Spinal cord (tissue), 10 donors: ENCODE measurements at places on chromosomes 16 and 17.

DNA sequence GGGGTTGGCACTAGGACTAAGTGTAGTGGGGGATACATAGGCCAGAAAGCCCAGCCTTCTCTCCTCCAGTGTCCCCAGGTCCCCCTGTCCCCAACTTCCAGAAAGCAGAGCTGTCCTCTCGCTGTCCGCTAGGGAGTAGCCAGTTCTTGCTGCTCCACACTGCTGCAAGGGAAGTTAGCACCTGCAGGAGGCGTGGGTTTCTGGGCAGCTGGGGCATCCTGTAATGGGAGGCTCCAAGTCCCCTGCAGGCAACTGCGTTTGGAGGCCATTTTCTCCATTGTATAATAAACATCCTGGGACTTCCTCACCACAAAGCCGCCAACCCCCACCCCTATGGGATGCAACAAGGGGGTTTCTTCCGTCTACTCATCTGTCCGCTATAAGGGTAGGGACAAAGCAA is 1.7 kb downstream of the RPRML start:
- DNase-seq: peak; percentile 42

- no peak for DNase-seq
These were observed 579.7 kb downstream of the CDH13 start for GRCh38 chr16:83206426-83206825.

GRCh38 chr17:75442168-75443103 is 14.0 kb upstream of the TMEM94 start:
- DNase-seq: no peak

- no peak for DNase-seq
These were observed 557.4 kb upstream of the PSMD7 start for GRCh38 chr16:73739049-73739769.

- no peak for DNase-seq
These were observed 6.4 kb upstream of the LGALS3BP start for GRCh38 chr17:78986048-78986648.

- DNase-seq: no peak
These were observed 140.6 kb downstream of the CLEC16A start for GRCh38 chr16:11084876-11085485.

- DNase-seq: no peak
These were observed 674.9 kb upstream of the C16orf82 start for GRCh38 chr16:26391833-26392232.

DNA sequence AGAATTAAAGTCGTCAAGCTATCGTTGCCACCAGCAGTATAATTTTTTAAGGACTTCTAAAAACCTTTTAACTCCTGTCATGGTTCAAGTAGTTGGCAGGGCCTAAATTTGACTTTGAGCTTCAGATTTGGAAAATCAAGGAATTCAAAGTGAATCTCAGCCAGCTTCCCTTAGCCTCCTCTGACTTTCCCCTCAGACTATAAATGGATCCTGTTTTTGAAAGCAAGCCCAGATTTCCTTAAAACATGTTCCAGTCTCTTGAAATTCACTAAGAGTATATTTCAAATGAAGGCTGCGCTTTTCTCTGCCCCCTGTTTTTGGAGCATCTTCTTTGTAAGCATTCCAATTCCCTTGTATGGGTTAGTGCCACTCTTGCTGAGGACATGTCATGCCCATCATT is 101.8 kb upstream of the CDH8 start:
- DNase-seq: no peak

GRCh38 chr16:66523861-66524354 is 26.0 kb downstream of the TK2 start:
- DNase-seq: no peak

DNA sequence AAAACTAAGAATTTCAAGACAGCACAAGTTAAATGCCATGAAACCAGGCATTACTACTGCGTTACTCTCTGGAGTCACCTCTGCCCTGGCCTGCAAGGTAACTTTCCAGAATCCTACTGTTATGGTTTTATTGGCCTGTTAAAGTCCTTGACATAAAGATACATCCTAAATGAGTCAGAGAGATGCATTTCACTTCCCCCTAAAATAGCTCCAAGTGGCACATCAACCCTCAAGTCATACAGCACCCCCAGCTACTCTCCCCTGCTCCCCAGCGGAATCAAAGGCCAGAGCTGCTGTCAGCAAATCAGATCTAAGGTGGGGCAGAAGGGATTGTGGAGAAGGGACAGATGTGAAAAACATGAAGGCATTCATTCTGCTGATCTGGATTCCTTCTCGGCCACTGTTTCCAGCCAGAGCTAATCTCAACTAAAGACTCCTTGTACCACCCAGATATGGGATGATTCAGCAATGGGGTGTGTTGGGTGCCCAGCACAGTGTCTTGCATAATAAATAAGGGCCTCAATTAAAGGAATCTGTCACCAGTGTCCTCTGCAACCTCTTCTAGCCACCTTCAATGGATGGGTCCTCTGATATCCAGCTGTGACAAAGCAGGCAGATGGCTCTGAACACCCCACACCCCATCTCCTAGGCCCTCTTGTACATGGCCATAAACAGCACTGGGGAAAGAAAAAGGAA is 8.5 kb upstream of the CCL1 start:
- DNase-seq: no peak

- no peak for DNase-seq
These were observed 10.3 kb upstream of the ATP5MC1 start for GRCh38 chr17:48882272-48882671.

- DNase-seq: no peak
These were observed 939 bp downstream of the BCL6B start for GRCh38 chr17:7023576-7024401.

GRCh38 chr16:66751053-66751302 is 431 bp downstream of the DYNC1LI2 start:
- no peak for DNase-seq

- no peak for DNase-seq
These were observed 55.4 kb upstream of the SLC25A19 start for GRCh38 chr17:75344666-75345065.
